ENCODE measurements at places on chromosomes 5 and 9.

GRCh38 chr5:138582959-138583358 is 7.8 kb upstream of the HSPA9 start:
- no peak for DNase-seq

- no peak for DNase-seq
Observed at GRCh38 chr9:73121375-73121935, 30.2 kb upstream of the ANXA1 start.

DNA sequence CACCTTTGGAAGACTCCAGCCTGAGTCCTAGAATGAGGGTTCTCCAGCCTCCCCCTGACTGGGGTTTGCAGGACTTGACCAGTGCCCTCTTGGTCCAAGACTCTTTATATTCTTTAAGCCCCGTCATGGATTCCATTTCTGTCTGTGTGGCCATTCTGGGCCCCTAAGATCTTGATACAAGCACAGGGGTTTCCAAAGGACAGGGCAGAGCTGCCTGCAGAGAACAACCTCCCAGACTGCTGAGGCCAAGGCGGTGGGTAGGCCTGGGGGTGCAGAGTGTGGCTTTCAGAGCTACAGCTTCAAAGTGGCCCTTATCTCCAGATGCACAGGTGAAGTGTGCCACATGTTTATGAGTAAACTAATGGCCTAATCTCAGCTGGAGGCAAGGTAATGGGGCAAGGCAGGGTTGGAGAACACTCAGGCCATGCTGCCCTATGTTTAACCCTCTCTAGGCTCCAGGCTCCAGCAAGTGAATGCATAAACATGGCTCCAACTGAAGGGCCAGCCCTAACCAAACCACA is 32.1 kb downstream of the FOXI1 start:
- no peak for DNase-seq

- DNase-seq = no peak
Observed at GRCh38 chr5:78500028-78500427, 139.6 kb downstream of the SCAMP1 start.

GRCh38 chr5:62780888-62781287 is 202.3 kb downstream of the LRRC70 start:
- DNase-seq = no peak

DNA sequence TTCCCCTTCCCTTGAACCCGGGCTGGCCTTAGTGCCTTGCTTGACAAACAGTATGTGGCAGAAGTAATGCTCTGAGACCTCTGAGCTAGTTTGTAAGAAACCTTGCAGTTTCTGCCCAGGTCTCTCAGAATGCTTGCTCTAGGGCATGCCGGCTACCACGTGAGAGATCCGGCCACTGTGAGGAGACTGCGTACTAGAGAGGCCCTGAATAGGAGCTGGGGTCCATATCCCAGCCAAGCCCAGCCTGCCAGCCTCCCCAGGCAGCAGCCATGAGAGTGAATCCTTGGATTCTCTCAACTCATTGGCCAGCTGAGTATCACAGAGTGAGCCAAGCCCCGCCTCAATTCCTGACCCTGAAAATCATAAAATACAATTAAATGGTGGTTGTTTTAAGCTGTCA is 16.0 kb upstream of the COL15A1 start:
- no peak for DNase-seq

DNA sequence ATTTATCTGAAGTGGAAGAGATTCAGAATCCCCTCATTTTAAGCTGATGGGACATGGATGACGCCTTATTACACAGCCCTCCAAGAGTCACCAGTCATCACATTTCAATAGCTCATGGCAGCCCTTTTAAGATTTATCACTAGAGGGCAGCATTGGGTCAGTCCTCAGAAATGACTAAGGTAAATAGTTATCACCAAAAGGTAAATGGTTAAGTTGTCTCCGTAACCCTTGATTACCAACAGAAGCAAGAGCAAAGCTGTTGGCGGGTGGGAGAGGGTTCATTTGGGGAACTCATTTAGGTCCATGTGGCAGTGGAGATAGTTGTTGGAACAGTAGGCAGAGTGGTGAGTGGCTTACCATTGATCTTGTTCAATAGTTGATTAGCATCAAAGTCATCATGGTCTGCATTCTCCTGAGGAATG is 12.0 kb upstream of the C9 start:
- DNase-seq = peak; percentile 68

- no peak for DNase-seq
Observed at GRCh38 chr5:170095646-170096045, 10.1 kb upstream of the FOXI1 start.

DNA sequence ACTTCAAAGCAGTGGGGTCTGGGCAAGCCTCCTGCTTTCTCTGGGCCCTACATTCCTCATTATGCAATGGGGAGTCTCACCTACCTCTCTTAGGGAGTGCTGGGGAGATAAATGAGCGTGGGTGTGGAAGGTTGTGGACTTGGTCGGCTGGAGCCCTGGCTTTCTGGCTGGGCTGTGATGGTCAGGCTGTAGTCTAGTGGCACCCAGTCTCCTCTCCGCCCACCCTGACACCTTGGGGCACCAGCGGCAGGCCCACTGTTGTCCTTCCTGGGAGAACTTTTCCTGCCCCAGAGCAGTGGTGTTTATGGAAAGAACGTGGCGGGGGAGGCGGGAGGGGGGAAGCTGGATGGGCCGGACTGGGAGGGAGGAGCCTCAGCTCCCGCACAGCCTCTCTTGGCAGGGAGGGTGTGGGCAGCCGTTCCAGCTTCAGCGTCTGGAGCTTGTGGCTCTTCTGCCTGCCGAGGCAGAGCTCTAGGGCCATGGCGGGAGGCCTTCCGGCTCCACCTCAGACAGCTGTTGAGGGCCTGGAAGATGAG is 4.1 kb downstream of the PTGS1 start:
- DNase-seq = no peak

DNA sequence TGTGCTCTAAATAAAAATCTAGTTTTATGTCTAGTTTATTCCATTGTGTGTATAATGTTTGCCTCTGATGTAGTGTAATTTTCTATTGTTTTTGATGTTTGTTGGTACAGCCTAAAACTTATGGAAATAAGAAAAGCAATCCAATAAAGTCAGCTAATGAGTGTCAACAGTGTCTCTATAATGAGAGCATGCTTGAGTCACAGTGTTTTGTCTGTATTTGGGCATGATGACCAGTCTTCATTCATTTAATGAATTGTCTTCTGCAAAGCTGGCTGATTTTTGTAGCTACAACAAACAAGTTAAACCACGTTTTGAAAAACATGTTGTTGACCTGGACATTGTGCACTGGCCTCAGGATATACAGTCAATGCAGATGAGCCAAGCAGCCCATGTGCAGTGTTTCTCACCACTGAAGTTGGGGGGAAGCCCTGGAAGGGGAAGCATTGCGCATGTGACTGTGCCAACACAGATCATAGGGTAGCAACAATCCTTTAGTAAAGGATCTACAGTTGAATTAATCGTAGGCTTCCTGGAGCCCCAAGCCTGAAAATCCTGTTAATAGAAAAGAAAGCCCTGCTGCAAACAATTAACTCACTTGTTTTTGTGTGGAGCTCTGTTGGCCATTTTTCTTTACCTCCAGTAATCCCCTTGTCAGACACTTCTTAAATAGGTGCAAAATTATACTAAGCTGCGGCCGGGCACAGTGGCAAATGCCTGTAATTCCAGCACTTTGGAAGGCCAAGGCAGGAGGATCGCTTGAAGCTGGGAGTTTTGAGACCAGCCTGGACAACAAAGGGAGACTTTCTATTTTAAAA is 88.0 kb downstream of the INIP start:
- DNase-seq = no peak

GRCh38 chr5:115941051-115941675 is 21.1 kb upstream of the LVRN start:
- DNase-seq = no peak

DNA sequence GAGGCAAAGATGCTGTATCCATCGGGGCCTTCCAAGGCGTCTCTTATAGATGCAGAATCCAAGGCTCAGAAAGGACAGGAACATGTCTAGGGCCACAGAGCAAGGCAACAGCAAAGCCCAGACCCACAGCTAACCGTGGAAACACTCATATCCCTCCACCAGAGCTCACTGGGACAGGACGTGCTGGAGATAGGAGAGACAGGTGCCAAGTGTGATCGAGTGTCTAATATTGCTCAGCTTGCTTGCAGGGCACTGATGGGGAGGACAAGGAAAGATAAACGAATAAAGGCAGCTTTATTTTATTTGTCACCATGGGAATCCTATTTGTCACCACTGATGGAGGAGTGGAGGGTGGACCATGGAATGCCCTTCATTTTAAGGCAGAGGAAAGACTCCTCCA is 44.0 kb upstream of the AKNA start:
- DNase-seq = no peak

GRCh38 chr5:165714598-165714997 is 2209.2 kb downstream of the MAT2B start:
- no peak for DNase-seq

- DNase-seq = no peak
Observed at GRCh38 chr9:129038109-129038852, 1.9 kb downstream of the MIGA2 start.

DNA sequence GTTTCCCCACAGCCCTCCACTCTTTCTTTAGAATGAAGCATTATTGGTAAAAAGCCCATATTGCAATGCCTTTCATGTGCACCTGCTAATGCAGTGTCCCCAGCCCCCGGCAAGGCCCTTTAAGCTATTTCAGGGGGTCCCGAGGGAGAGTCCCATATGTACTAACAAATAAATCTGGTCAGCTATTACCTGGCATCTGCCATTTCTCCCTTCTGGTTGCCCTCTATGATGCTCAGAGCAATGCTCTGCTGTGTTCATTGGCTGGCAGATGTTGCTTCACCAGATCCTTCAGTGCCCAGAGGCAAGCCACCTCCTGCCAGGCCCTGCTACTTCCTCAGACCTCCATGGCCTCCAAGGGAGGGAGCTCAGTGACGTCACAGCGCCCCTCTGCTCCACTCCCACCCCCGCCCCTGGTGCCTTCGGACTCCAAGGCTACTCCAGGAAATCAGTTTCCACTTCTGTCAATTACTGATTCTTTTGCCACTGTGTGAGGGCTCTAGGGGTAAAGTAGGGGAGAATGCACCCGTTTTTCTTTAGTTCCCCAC is 201.1 kb upstream of the GLRA1 start:
- no peak for DNase-seq

- DNase-seq = no peak
Observed at GRCh38 chr9:87441251-87441650, 56.4 kb upstream of the DAPK1 start.

- no peak for DNase-seq
Observed at GRCh38 chr9:104025104-104025503, 69.0 kb upstream of the SMC2 start.

GRCh38 chr5:131534974-131535373 is 100.1 kb downstream of the RAPGEF6 start:
- DNase-seq = no peak

DNA sequence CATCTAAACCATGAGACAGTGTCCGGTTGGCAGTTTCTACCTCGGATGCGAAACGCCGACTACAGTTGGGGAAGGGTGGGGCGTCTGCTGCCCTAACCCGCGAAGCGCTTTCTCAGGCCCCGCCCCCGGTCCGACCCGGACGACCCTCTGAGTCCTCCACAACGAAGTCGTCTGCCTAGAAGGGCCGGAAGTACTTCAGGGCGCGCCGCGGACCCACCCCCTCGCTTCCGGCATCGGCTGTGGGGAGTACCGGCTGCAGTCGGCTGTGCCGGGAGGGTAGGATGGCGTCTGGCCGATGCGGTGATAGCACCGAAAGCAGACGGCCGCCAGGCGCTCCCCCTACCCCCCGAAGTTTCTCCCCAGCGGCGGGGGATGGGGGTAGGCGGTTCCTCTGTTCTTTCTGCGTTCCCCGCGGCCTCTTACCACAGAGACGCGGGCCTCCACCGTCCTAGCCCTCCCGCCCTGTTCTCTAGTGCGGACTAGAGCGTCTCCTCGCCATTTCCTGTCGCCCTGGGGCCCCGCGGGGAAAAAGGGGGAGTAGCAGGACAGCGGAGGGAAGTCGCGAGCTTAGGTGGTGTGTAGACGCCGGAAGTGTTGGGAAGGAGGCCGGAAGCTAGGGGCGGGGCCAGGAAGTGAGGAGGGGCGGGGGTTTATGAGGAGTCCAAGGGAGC is at the start of gene TRIM41:
TRIM41 (plus strand) TSS at position 224 of the 671 bp plus-strand sequence. CDS start 719 bp downstream, outside the sequence.
- DNase-seq = peak; percentile 98

DNA sequence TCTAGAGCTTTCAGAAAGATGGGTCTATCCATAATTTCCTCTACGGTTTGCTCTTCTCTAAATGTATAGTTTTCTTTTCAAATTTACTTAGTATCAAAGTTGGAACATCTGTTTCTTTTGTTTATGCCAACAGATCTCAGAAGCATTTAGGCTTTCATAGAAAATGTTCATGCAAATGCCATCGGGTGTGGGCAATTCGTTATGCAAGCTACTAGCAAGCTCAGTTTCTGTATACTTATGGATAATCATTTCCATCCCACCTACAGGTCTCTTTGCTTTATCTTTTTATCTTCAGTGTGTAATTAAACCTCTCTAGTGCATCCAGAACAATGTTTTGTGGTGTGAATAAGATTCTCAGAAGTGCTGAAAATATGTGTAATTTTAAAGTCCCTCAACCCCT is 59.9 kb downstream of the NUDT12 start:
- DNase-seq = no peak

DNA sequence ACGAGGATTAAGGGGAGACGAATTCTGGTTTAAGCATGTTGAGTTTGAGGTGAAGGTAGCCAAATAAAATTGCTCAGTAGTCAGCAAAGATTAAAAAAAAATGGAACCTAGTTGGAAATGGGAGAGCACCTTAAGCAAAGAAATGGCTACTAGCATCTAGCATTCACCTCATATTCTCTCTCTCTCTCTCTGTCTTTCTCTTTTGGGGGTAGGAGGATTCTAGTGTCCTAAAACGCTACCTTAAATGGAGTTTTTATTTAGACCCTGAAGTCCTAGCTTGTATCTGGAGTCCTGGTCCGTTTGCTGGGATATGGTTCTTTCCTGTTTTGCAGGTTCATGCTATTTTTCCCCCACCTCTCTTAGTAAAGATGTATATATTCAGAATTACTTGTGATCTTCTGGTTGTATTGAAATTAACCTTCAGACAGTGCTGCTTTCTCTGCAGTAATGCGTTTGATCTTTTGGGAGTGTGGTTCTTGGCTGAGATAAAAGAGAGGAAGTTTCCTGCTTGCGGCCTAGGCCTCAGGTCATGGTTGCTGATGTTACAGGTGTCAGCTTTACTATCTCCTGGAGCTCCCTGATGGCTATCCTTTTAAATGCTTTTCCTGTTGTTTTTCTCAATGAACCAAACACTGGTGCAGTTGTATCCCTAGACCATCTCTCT is 8.0 kb downstream of the TGFBR1 start:
- no peak for DNase-seq

Measured in RPMI8226 (cell line).